ENCODE measurements at places on chromosomes 3 and 15. TPM values are rescaled to one million over a fixed set of nuclear protein-coding genes. Genes with fewer than 3 reads are reported as not detected.

IL20RB gene
- 0.07 TPM for total RNA-seq

IGF2BP2 gene
- 42.8 TPM for total RNA-seq

KIF7 gene
- total RNA-seq, result 5.0 TPM

GP9 gene
- total RNA-seq, result 0.53 TPM

PLXNA1 gene
- total RNA-seq, result 16.5 TPM

TGM5 gene
- not detected for total RNA-seq

DUOXA2 gene
- total RNA-seq, result not detected

GFM1 gene
- total RNA-seq, result 71.4 TPM

FAN1 gene
- 9.4 TPM for total RNA-seq

HIGD2B gene
- not detected for total RNA-seq

GOLGA8T gene
- total RNA-seq, result not detected

POPDC2 gene
- total RNA-seq, result 0.10 TPM

ZNF80 gene
- not detected for total RNA-seq

CCR2 gene
- not detected for total RNA-seq

ROPN1 gene
- not detected for total RNA-seq

PLSCR5 gene
- not detected for total RNA-seq

PLSCR2 gene
- not detected for total RNA-seq

IMPG2 gene
- total RNA-seq, result 0.07 TPM

GP5 gene
- 0.13 TPM for total RNA-seq

GPR176 gene
- 43.2 TPM for total RNA-seq

SKOR1 gene
- total RNA-seq, result not detected

FRMD5 gene
- 0.54 TPM for total RNA-seq

CHRNA7 gene
- 0.73 TPM for total RNA-seq

KLF15 gene
- total RNA-seq, result 0.27 TPM

TM6SF1 gene
- total RNA-seq, result 20.3 TPM

GOLGA8G gene
- total RNA-seq, result not detected

MAP1A gene
- total RNA-seq, result 0.84 TPM

Measured in mammary microvascular endothelial cell (primary cell).